Activated T-cell treated with anti-CD3 and anti-CD28 coated beads, Interleukin-2, amount 50 U/mL, for 24 hours (primary cell): ENCODE measurements at places on chromosomes 13 and 19.

- H3K4me1 ChIP-seq, result no peaks in the 10 kb centered on the region
- no peak overlapping the region for H3K4me3 ChIP-seq
- H3K36me3 ChIP-seq, result no peaks in the 10 kb centered on the region
- H3K27ac ChIP-seq, result no peak overlapping the region
Observed at GRCh38 chr19:13070425-13071140, 32.1 kb downstream of the LYL1 start.

- no peaks in the 10 kb centered on the region for H3K36me3 ChIP-seq
- no peak overlapping the region for H3K4me3 ChIP-seq
- peaks cover 1% of the 10 kb centered on the region for H3K4me1 ChIP-seq
- H3K27ac ChIP-seq, result no peak overlapping the region
- no peaks in the 10 kb centered on the region for H3K27me3 ChIP-seq
Observed at GRCh38 chr13:44337581-44337980, 36.0 kb upstream of the SERP2 start.

GRCh38 chr13:112567161-112567862 lies 20.6 kb downstream of the TUBGCP3 start:
- peaks cover 40% of the 10 kb centered on the region for H3K4me1 ChIP-seq
- no peak for DNase-seq
- H3K4me3 ChIP-seq, result no peak overlapping the region
- H3K36me3 ChIP-seq, result peaks cover 76% of the 10 kb centered on the region
- no peaks in the 10 kb centered on the region for H3K27me3 ChIP-seq

DNA sequence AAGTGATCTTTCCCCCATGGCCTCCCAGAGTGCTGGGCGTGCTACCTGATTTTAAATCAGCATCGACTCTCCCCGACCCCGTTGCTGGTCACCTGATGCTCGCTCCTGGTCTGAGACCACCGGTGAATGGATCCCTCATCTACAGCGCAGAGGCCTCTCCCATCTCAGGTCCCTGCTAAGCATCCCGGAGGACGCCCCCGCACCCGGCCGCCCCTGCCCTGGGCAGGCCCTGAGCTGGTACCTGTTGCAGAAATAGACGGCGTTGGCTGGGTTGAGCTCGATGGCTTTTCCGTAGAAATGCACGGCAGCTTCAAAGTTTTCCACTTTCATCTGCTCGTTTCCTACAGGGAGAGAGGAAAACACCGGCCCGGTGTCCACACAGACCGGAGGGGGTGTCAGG lies 18.1 kb downstream of the SGTA start:
- no peak overlapping the region for H3K27ac ChIP-seq
- peaks cover under 1% of the 10 kb centered on the region for H3K4me1 ChIP-seq
- H3K27me3 ChIP-seq, result no peaks in the 10 kb centered on the region
- peaks cover 73% of the 10 kb centered on the region for H3K36me3 ChIP-seq
- DNase-seq, result no peak

GRCh38 chr13:27183561-27184147 lies 12.0 kb upstream of the USP12 start:
- H3K27ac ChIP-seq, result no peak overlapping the region
- no peak overlapping the region for H3K4me3 ChIP-seq
- no peak for DNase-seq
- H3K36me3 ChIP-seq, result no peaks in the 10 kb centered on the region
- H3K4me1 ChIP-seq, result no peaks in the 10 kb centered on the region

GRCh38 chr13:34879851-34880250 lies 62.2 kb upstream of the NBEA start:
- H3K4me3 ChIP-seq, result no peak overlapping the region
- H3K4me1 ChIP-seq, result no peaks in the 10 kb centered on the region
- H3K27me3 ChIP-seq, result no peaks in the 10 kb centered on the region

DNA sequence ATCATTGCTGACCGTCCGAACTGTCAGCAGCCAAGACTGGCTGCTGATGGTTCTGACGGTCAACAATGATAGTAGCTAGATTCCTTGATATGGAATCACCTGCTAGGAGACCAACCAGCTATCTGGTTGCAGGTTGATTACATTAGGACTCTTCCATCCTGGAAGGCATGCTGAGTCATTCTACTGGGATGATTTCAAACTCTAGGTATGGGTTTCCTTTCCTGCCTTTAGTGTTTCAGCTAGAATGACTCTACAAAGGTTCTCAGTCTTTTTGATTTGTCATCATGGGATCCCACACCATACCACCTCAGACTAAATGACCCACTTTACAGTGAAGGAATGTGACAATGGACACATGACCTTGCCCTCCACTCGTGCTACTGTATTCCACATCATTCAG lies 138.1 kb upstream of the KL start:
- no peak overlapping the region for H3K4me3 ChIP-seq
- peaks cover 6% of the 10 kb centered on the region for H3K4me1 ChIP-seq
- peaks cover 3% of the 10 kb centered on the region for H3K27me3 ChIP-seq
- no peaks in the 10 kb centered on the region for H3K36me3 ChIP-seq

- no peak overlapping the region for H3K27ac ChIP-seq
- H3K27me3 ChIP-seq, result peaks cover 22% of the 10 kb centered on the region
- no peak overlapping the region for H3K4me3 ChIP-seq
Observed at GRCh38 chr13:59468396-59468795, 695.3 kb downstream of the DIAPH3 start.

DNA sequence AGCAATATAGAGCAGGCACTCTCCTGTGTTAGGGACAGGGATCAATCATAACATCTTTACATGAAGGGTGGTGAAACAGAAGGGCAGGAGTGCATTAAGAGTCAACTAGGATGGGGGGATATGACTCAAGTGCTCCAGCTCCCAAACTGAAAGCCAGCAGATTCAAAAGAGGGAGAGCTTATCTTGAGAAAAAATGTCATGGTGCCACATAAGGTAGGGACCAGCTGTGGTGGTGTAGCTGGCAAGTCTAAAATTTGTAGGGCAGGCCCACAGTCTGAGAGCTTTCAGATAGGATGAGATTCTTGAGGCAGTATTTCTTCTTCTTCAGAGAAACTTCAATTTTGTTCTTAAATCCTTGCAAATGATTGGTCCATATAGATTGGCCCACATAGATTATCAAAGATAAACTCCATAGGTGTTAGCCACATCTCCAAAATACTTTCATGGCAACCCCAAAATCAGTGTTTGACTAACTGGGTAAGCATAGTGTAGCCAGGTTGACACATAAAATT lies 19.1 kb downstream of the DNAJC15 start:
- no peak for DNase-seq
- H3K27me3 ChIP-seq, result no peaks in the 10 kb centered on the region
- H3K36me3 ChIP-seq, result peaks cover 65% of the 10 kb centered on the region
- no peak overlapping the region for H3K4me3 ChIP-seq

GRCh38 chr19:56253737-56254136 lies 18.8 kb upstream of the EDDM13 start:
- H3K36me3 ChIP-seq, result no peaks in the 10 kb centered on the region
- no peaks in the 10 kb centered on the region for H3K27me3 ChIP-seq
- H3K4me1 ChIP-seq, result peaks cover 3% of the 10 kb centered on the region
- no peak overlapping the region for H3K27ac ChIP-seq

DNA sequence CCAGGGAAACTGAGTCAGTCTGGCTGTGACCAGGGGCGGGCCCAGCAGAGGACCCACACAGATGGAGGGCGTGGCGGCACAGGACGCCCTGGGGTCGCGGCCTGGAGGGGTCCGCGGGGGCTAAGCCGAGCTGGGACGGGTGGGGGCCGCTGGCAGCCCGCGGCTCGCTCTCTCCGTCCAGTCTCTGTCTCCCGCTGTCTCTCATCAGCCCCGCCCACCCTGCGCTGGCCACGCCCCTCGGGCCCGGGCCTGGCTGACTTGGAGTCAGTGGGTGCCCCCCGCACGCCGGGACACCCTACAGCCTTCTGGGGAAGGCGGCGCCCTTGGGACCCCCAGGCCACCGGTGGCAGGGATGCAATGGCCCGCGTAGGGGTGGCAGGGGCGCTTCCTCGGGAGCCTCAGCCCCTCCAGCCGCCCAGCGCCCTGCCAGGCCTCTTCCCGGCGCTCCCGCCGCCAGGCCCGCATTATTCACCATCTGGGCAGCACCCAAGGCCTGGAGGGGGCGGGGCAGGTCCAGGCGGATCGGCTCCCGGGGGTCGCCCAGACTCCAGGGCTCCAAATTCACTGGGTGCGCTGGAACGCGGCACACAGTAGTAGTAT lies at the start of gene TBXA2R:
Gene TBXA2R, minus strand, starts transcription at position 186 of the 600 bp plus-strand sequence. CDS start 6,241 bp downstream, outside the sequence.
- H3K4me1 ChIP-seq, result peaks cover 7% of the 10 kb centered on the region
- no peak within 1 kb of the TSS for H3K27ac ChIP-seq
- peaks cover 10% of the 10 kb centered on the region for H3K27me3 ChIP-seq
- H3K4me3 ChIP-seq, result peak within 1 kb of the TSS; percentile 56

GRCh38 chr13:28455580-28456194 lies 39.2 kb downstream of the FLT1 start:
- no peak for DNase-seq
- H3K4me3 ChIP-seq, result no peak overlapping the region
- H3K27ac ChIP-seq, result peak overlapping the region; percentile 10
- no peaks in the 10 kb centered on the region for H3K4me1 ChIP-seq
- H3K36me3 ChIP-seq, result peaks cover 22% of the 10 kb centered on the region
- H3K27me3 ChIP-seq, result peaks cover 7% of the 10 kb centered on the region

DNA sequence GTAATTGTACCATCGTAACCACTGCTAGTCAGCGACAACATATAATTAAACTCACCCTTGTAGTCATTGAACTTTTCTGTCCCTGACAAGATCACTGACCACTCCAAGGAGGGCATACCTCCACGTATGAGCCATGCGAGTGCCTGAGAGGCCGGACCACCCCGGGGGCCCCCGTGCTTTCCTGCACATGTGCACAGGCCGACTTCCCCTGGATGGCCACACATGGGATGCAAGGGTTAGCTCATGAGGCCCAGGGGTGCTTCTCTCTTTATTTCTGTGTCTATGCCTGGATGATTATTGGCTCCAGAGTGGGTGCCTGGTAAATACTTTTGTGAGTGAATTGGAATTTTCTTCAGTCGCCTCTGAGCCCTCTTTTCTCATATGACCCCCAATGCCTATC lies 82.8 kb upstream of the ZNF536 start:
- H3K36me3 ChIP-seq, result no peaks in the 10 kb centered on the region
- no peak for DNase-seq
- H3K4me3 ChIP-seq, result no peak overlapping the region
- H3K27ac ChIP-seq, result no peak overlapping the region
- no peaks in the 10 kb centered on the region for H3K27me3 ChIP-seq

DNA sequence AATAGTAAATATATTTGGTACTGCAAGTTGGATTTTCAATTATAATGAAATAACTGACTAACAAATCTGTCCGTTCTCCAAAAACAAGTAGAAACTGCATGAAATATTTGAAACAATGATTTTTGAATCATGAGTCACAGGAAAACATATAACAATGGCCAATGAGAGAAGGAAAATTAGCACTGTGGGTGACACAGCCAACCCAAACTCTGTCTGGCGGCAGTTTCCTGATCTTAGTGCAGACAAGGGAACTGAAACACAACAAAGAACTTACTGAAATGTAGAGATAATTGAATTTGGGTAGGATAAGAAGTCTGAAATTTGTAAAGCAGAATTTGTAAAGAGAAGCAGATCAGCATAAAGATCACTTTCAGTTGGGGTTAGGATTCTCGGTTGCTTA lies 2743.3 kb upstream of the PCDH20 start:
- no peak overlapping the region for H3K27ac ChIP-seq
- no peak overlapping the region for H3K4me3 ChIP-seq
- no peak for DNase-seq
- no peaks in the 10 kb centered on the region for H3K36me3 ChIP-seq

DNA sequence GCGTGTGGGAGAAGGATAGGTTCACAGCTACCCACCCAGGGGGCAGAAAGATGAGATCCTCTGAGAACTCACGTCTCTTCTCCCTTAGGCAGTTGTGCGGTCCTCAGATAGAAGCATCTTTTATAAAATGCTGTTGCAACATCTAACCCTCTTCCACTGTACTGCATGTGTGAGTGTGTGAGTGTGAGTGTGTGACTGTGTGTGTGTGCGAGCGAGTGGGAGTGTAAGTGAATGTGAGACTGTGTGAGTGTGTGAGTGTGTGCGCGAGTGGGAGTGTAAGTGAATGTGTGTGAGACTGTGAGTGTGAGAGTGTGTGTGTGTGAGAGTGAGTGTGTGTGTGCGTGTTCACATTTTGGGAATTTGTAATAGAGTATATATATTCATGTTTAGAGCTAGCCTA lies 55.6 kb upstream of the F7 start:
- no peak overlapping the region for H3K4me3 ChIP-seq
- no peaks in the 10 kb centered on the region for H3K27me3 ChIP-seq
- DNase-seq, result no peak
- no peaks in the 10 kb centered on the region for H3K4me1 ChIP-seq
- H3K36me3 ChIP-seq, result peaks cover 25% of the 10 kb centered on the region
- H3K27ac ChIP-seq, result no peak overlapping the region

DNA sequence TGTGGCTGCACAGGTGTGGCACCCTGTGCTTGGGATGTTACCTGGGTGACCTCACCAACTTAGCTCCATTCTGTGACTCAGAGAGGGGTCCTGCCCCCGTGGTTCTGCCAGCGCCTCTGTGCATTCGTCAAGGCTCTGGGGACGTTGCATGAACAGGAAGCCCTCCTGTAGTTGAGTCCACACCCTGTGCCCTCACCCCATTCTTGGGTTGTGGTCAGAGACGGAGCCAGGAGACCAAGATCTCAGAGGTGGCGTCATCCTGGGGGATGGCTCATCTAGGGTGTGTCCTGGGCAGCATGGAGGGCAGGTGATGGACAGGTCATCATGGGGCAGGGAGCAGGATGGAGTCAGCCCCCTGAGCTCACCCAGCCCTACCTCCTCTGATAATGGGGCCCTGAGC lies 2.5 kb downstream of the COX6B2 start:
- H3K4me1 ChIP-seq, result peaks cover 14% of the 10 kb centered on the region
- peaks cover 59% of the 10 kb centered on the region for H3K27me3 ChIP-seq
- no peak overlapping the region for H3K27ac ChIP-seq
- DNase-seq, result no peak
- H3K36me3 ChIP-seq, result peaks cover 4% of the 10 kb centered on the region

DNA sequence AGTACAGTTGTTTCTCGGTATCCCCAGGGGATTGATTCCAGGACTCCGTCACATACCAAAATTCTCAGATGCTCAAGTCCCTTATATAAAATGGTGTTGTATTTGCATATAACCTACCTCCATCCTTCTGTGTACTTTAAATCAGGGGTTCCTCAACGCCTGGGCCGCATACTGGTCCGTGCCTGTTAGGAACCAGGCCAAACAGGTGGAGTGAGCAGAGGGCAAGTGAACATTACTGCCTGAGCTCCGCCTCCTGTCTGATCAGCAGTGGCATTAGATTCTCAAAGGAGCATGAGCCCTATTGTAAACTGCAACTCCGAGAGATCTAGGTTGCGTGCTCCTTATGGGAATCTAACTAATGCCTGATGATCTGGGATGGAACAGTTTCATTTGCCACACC lies 42.2 kb upstream of the KCTD4 start:
- no peak for DNase-seq
- no peak overlapping the region for H3K27ac ChIP-seq
- H3K27me3 ChIP-seq, result no peaks in the 10 kb centered on the region
- peaks cover 16% of the 10 kb centered on the region for H3K36me3 ChIP-seq
- no peak overlapping the region for H3K4me3 ChIP-seq

DNA sequence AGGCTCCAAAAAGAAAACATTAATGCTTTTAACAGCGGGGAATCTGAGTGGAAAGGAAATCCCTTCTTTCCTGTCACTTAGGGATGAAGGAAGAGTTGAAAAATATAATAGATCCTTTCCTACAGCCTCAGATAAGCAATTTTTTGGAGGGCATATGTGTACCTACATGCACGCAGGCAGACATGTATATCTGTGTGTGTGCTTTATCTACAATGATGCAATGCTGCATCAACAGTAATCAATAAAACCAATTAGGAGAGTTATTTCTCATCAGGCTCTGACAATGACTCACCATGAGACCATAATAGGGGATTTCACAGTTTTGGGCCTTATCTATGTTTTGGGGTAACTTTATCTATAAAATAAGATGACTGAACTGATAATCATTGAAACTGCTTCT lies 444.1 kb downstream of the ITGBL1 start:
- DNase-seq, result no peak
- H3K27me3 ChIP-seq, result no peaks in the 10 kb centered on the region
- H3K36me3 ChIP-seq, result no peaks in the 10 kb centered on the region
- H3K4me1 ChIP-seq, result no peaks in the 10 kb centered on the region
- H3K4me3 ChIP-seq, result no peak overlapping the region
- no peak overlapping the region for H3K27ac ChIP-seq
